ENCODE measurements at places on chromosomes 3 and 15.

- peak; percentile 40 for DNase-seq
Observed at GRCh38 chr3:2354702-2355101, 256.0 kb downstream of the CNTN4 start.

GRCh38 chr3:17154941-17155340 lies 270.2 kb downstream of the PLCL2 start:
- no peak for DNase-seq

DNA sequence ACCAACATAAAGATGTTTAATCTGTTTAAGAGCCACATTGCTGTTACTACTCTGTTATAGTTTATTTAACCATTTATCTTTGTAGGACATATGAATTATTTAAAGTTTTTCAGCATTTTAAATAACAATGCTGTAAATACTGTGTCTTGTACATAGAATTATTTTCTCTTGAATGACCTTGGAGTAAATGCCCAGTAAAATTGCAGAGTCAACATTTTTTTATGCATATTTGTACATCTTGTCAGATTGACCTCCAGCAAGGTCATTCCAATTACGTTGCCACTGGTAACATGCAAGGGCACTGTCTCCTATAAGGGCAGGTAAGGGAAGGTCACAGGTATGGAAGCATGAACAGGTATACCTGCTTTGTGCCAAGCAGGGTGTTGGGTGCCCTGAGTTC lies 64.3 kb downstream of the RLBP1 start:
- no peak for DNase-seq

DNA sequence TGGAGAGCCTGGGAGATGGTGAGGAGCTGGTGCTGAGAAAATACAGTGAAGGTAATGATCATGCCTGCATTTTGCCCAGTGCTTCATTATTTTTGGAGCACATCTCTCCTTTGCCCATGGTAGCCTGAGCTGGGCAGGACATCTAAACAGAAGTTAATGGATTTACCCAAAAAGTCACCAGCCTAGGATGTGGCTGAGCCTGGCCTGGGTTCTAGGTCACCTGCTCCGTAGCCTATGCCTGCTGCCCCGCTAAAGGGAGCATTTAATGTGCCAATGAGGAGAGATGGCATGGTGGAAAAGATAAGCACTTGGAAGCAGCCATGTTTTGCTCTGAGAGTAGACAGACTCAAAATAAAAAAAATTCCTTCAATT lies 41.8 kb upstream of the RHO start:
- no peak for DNase-seq

DNA sequence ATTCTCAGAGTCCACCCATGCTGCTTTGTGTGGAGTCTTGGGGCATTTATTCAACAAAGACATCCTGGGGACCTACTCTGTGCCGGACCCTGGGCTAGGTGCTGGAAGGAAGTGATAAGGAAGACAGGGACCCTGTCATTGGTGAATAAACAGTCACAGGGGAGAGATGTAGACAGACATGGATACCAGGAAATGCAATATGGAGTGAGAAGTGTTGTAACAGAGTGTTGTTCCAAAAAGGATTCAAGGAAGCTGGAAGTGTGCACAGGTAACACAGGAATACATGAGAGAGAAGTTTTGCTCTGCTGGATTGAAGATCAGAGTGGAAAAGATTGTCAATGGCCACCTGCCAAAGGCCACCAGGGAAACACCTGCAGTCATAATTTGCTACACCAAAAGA lies 89.0 kb downstream of the PDCD6IP start:
- DNase-seq, result no peak

DNA sequence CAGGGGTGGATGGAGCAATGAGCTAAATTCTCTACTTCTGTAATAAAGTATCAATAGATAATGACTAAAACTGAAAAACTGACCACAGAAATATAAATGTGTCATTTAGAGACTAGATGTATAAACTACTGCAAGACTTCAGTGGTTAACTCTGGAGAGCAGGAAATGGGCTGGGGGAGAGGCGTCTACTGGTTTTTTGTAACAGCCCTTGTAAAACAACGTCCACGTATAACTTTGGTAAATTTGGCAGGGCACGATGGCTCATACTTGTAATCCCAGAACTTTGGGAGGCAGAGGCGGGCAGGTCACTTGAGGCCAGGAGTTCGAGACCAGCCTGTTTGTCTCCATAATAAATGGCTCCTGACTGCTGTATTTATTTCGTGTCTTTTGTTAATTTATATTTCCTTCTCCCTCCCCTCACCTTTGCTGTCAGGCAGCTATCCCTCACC lies 12.5 kb downstream of the RAB27A start:
- no peak for DNase-seq

DNA sequence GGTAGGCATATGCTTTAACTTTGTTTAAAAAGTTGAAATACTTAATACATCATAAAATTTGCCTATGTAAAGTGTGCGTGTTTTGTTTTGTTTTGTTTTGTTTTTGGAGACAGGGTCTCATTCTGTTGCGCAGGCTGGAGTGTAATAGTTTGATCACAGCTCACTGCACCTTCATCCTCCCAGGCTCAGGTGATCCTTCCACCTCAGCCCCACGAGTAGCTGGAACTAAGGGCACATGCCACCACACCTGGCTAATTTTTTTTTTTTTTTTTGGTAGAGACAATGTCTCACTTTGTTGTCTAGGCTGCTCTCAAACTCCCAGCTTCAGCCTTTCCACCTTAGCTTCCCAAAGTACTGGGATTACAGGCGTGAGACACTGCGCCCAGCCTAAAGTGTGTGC lies 42.5 kb downstream of the RAB7A start:
- no peak for DNase-seq

- DNase-seq, result no peak
Observed at GRCh38 chr15:87711026-87711425, 545.5 kb downstream of the NTRK3 start.

DNA sequence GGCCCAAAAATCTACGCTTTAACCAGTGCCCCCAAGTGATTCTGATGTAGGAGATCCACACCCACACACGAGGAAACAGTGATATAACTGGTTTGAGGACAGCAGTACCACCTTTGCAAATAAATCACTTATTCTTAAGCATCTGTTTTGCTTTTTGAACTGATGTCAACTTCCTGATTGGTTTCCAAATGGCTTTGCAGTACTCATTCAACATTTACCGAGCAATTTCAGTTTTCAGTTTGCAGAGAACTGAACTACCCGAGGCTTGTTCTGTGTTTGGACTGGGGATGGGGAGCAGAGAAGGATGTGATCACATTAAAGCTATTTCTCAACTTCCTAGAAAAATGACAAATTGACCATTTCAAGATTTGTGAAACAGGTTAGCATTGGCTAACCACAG lies 1.1 kb upstream of the GYG1 start:
- no peak for DNase-seq

GRCh38 chr3:124201786-124202185 lies 209.9 kb upstream of the ROPN1 start:
- no peak for DNase-seq

GRCh38 chr15:72312605-72313447 lies 7.1 kb downstream of the CELF6 start:
- peak; percentile 86 for DNase-seq

DNA sequence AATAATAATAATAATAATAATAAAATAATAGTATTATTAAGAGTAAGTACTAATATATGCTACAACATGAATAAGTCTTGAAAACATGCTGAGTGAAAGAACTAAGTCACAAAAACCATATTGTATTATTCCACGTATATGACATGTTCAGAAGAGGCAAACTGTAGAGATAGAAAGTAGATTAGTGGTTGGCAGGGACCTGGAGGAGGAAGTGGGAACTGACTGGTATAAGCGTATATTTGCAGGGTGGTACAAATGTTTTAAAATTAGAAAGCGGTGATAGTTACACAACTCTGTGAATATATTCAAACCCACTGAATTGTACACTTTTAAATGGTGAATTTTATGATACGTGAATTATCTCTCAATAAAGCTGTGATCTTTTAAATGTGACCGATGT lies 32.8 kb downstream of the LRRK1 start:
- no peak for DNase-seq

DNA sequence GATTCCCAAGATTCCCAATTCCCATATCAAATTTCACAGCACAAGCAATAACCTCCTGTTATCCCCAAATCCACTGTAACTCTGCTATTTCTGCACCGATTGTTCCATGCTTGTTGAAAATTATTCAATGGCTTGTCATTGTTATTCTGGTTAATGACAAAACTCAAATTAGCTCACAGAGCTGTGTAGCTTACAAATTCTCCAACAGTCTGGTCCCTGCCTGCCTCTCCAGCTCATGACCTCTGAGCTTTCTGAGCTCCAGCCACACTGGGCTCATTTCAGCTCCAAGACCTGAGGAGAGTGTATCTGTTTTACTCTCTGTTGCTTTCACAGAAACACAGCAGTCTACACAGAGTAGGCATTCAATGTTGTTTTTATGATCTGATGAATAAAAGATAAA lies 3.3 kb downstream of the DPPA2 start:
- no peak for DNase-seq

GRCh38 chr3:107524841-107525643 lies 2.3 kb downstream of the BBX start:
- peak; percentile 68 for DNase-seq

DNA sequence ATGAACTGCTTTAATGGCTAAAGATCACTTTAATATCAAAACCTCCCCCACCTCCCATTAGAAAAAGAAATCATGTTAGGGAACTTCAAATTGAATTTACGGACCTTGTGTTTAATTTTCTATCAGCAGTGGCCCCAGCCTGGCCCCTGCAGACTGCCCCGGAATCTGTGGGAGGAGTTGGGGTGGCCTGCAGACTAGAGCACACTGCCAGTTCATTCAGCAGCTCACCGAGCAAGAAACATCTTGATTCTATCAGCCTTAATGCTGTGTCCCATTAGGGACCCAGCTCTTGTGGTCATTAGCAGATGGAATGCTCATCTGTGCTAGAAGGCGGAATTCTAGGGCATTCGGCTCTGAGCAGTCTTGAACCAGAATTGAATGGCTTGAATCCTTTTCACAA lies 54.2 kb downstream of the FLNB start:
- no peak for DNase-seq

- no peak for DNase-seq
Observed at GRCh38 chr15:85763673-85764633, 30.8 kb downstream of the KLHL25 start.

GRCh38 chr15:45469441-45469840 lies 53.1 kb downstream of the SLC30A4 start:
- no peak for DNase-seq

DNA sequence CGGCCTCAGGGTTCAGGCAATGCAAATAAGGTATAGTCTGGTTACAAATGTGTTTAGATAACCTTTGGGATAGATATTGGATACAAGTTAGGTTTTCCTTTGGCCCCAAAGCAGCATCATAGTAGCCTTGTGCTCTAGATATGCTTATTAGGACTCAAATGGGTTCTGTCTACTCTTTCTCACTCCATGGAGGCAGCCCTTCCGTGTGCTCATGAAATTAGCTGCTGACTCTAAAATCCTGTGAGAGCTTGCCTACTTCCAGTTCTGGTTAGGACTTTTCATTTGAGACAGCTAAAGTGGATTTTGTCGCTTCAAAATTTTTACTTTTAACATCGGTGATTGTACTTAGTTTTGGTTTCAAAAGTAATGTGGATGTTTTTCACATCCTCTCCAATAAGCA lies 1.6 kb downstream of the CDV3 start:
- DNase-seq, result no peak
